ENCODE measurements at places on chromosomes 7 and 10.
A peak's percentile ranks its signal among the peaks of the same experiment; 100 is the strongest.

GRCh38 chr7:147380926-147381325 is 1209.6 kb upstream of the C7orf33 start:
- no peak for DNase-seq

DNA sequence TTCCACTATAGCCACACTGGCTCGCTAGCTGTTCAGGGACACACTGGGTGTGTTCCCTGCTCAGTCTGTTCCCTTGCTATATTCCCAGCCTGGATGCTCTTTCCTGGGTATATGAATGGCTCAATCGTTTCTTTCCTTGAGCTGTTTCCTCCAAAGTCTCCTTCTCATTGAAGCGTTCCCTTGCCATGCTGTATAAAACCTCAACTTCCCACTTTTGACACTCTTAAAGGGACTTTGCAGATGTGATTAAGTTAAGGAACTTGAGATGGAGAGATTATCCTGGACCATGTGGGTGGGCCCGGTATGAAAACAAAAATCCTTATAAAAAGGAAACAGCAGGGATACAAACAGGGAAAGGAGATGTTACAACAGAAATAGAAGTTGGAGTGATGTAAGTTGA is 973.1 kb downstream of the LRMDA start:
- DNase-seq: no peak

DNA sequence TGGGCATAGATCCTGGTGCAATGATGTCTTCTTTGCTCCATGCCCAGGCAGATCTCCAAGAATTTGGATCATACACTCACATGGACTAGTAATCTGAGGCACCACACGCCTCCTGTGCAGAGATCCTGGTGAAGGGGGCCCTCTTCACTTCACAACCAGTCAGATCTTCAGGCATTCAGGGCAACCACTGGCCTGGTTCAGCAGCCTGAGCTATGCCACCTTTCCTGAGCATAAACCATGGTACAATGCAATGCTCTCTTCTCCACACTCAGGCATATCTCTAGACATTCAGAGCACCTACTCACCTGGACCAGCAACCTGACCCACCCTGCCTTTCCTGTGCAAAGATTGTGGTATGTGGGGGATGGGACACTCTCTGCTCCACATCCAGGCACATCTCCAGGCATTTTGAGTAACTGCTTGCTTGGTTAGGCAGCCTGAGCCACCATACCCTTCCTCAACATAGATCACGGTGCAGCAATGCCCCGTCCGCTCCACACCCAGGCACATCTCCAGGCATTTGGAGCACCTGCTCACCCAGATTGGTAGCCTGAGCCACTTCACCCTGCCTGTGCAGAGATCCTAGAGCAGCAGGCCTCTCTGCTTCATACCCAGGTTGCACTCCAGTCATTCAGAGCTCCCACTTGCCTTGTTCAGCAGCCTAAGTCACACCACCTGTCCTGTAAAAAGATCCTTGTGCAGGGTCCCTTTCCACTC is 532.2 kb upstream of the STEAP1 start:
- DNase-seq: no peak

GRCh38 chr7:106534271-106534846 is 126.6 kb downstream of the CCDC71L start:
- DNase-seq: no peak

GRCh38 chr10:30384701-30385201 is 35.7 kb upstream of the MTPAP start:
- peak; percentile 66 for DNase-seq

- DNase-seq: no peak
These were observed 148.8 kb upstream of the ZMIZ1 start for GRCh38 chr10:78920011-78920410.

DNA sequence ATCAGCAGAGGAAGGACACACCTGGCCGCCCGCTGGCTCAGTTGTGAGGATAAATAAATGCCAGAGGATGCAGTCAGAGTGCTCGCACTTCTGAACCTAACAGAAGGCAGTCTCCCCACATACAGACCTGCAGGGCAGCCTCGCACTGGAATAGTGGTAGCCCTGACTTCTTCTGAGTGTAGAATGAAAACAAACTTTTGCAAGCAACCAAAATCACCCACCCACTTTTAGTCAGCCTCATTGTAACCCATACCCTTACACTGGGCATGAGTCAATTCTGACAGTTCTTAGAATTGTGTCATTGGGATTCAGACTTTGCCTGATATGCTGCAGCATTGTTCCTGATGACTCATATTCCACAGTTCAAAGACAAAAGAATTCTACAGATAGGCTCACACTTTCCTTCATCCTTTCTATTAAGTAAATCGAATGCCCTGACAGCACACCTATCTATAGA is 167.0 kb upstream of the CDK1 start:
- no peak for DNase-seq

- peak; percentile 60 for DNase-seq
These were observed 48.6 kb downstream of the FBXW4 start for GRCh38 chr10:101646364-101646763.

- DNase-seq: no peak
These were observed 9.1 kb upstream of the JAKMIP3 start for GRCh38 chr10:132056663-132057062.

DNA sequence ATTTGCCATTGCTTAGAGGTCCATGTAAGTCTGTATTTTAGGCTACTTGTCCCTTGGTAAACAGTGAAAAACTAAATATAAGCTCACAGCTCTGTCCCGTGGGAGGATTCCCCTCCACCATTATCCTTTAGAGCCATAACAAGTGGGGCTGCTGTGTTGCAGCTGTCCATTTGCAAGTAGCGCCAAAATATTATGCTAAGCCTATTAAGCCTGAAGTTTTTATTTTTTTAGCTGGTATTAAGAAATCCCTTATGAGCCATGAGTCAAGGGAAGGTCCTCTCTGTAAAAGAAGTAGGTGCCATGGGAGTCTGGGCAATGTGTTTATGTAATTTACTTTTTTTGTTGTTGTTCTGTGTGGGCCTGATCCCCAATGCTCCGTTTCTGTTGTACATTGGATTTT is 183.9 kb downstream of the THSD7A start:
- DNase-seq: no peak

DNA sequence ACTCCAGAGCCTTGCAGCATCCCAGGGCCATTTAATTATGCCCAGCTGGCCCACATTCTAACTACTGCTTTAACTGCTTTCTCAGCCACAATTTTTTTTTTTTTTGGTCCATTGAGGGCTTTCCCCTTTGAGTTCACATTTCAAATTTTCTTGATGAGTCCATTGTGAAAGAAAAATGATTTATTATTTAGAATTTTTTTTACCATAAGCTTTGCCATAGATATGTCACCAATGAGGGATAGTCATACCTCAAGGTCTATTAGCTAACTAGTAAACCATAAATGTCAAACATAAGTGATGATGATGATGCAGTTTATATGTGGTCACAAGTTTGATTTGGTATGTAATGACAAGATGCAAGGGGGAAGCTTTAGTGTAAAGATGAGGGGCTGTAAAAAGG is 282.9 kb downstream of the BICC1 start:
- DNase-seq: no peak

DNA sequence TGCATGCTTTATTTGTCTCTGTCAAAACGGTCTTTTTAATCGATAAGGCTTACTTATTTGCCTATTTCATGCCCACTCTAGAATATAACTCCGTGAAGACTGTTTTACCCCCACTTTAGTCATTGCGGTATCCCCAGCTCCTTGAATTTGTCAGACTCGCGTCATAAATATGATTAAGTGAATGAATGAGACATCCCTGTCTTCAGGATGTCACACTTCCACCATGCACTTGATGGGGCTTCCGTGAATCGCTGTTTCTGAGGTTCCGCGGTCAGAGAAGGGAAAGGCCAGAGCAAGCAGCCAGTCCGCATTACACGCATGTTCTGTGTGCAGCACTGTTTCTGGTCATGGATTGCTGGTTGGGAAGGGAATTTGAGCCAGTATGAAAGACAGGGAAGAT is 138.8 kb downstream of the CELF2 start:
- no peak for DNase-seq

DNA sequence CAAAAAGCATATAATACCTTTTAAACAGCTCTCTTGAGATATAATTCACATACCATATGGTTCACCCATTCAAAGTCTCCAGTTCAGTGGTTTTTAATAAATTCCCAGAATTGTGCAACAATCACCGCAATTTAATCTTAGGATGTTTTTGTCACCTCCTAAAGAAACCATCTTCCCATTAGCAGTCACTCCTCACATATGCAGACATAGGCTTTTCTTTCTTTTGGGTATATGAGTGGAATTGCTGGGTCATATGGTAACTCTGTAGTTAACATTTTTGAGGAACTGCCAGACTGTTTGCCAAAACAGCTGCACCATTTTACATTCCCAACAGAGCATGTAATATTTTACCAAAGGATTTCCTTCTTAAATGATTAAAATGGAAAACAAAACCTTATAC is 57.0 kb downstream of the CC2D2B start:
- DNase-seq: no peak

- DNase-seq: peak; percentile 27
These were observed 167.8 kb downstream of the AHR start for GRCh38 chr7:17466216-17466615.

DNA sequence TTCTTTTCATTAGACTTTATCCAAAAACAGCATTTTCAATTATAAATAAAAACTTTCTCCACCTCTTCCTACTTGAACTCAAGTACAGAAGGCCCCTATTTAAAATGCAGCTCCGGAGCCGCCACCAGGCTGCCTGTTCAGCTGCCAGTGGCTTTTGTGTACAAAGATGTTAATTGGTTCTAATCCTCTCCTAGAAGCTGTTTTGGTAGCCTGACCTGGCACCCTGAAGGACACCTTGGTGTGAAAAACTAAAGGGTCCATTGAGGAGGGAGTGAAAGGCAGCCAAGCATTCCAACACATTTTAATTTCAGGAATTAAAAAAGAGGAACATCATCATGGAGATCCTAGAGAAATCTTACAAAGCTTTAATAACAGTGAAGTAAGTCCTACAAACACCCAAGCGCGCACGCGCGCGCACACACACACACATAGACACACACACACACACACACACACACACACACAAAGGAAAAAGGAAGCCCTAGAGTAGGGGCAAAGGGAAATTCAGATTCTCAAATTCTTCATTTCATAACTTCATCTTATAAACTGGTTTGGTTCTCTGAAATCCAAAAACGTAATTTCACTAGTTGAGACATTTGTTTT is 41.4 kb downstream of the VAX1 start:
- no peak for DNase-seq

DNA sequence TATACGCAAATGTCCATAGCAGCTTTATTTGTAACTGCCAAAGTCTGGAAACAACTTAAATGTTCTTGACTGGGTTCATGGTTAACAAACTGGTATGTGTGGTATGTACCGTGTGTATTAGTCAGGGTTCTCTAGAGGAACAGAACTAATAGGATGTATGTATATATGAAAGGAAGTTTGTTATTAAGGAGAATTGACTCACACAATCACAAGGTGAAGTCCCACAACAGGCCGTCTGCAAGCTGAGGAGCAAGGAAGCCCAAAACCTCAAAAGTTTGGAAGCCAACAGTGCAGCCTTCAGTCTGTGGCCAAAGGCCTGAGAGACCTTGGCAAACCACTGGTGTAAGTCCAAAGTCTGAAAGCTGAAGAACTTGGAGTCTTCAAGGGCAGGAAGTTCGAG is 66.8 kb downstream of the TMEM168 start:
- no peak for DNase-seq

DNA sequence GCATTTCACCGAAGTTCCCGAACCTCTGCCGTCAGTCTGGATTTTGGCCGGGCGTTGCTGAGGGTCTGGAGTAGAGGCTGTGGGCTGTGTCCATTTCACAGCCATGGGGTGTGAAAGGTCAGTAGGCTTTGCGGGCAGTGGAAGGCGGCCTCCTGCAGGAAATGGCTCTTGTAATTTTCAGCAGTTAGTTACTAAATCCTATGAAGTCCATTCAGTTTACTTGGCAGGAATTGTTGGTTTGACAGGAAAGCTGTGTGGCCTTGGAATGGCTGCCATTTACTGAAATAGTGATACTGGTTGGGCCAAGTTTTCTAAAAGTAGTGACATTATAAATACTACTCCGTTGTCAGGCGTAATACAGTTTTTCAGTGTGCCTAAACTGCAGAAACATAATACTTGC is 303.7 kb downstream of the CCDC3 start:
- no peak for DNase-seq

- no peak for DNase-seq
These were observed 29.6 kb upstream of the ICA1 start for GRCh38 chr7:8291397-8292141.

GRCh38 chr7:80618096-80618495 is 20.3 kb upstream of the CD36 start:
- no peak for DNase-seq

- no peak for DNase-seq
These were observed 1.7 kb upstream of the CACNA2D1 start for GRCh38 chr7:82445271-82445670.

DNA sequence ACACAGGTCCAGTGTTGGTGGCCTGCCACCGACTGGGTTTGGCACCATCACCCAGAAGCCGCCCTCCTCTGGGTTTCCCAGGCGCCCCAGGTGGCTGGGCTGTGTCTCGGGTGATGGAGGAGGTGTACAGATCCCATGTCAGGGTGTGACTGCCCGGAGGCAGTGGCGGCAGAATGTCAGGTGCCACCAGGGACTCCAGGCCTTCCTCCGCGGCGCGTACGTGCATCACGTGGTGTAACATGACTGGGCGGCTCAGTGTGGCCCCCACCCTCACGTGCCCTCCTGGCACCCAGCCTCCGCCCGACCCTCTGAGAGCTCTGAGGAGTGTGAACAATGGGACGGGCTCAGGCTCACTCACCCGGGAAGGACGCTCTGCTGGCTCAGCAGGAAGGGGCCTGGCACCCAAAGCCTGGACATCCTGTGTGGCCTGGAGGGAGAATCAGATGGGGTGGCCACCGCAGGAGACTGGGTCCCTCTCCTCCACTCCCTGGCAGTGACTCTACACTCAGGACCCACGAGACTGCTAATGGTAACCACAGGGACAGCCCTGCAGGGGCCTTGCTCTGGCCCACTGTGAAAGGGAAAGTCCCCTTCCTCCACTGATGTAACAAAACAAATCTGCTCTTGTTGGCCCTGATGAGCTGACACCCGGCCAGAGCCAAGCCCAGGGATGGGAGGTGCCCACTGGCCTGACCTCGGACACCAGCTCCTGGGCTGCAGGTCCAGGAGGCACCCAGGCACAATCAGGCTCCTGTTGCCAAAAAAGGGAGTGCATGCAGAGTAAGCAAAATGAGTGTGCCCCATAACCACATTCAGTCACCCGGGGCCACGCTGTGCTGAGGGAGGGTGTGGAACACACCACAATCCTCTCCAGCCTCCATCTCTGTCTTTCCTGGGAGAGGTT is 164.8 kb downstream of the PRKAG2 start:
- no peak for DNase-seq

GRCh38 chr10:93680412-93681047 is 21.9 kb downstream of the FRA10AC1 start:
- no peak for DNase-seq

DNA sequence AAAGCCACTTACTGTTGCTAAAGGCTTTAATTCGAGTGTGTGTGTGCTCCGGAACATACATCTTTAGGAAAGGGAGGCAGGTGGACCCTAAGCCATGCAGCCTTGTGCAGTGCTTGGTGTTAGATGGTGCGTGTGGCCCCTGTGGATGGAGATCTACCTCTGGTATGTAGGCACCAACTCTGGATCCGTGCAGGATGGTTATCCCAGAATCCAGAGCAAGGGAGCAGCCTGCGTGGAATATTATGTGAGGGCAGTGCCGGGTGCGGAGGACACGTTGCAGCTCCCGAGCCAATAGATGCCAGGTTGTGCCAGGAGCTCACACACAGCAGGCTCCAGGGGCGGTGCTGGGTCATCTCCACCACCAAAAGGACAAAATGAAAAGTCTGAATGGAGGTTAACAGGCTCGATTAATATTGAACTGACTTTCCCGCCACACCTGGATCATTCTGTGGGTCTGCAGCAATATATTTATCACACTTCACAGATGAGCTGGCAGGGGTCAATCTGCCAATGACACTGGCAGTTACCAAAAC is 143.0 kb upstream of the NPS start:
- no peak for DNase-seq
